ENCODE measurements at places on chromosomes 11 and 22.

DNA sequence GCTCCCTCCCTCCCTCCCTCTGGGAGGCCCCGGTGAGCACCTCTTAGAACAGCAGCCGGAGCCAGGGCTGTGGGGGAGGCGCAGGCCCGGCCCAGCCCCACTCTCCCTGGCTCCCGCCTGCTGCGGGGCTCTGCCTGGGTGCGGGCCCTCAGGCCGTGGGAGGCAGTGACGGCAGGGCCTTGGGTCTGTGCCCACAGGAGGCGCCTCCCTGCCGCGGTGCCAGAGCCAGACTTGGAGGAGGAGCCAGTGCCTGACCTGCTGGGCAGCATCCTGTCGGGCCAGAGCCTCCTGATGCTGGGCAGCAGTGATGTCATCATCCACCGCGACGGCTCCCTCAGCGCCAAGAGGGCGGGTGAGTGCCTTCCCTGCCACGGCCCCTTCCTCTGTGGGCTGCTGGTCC lies 9.5 kb downstream of the IRF7 start:
- DNase-seq = no peak

DNA sequence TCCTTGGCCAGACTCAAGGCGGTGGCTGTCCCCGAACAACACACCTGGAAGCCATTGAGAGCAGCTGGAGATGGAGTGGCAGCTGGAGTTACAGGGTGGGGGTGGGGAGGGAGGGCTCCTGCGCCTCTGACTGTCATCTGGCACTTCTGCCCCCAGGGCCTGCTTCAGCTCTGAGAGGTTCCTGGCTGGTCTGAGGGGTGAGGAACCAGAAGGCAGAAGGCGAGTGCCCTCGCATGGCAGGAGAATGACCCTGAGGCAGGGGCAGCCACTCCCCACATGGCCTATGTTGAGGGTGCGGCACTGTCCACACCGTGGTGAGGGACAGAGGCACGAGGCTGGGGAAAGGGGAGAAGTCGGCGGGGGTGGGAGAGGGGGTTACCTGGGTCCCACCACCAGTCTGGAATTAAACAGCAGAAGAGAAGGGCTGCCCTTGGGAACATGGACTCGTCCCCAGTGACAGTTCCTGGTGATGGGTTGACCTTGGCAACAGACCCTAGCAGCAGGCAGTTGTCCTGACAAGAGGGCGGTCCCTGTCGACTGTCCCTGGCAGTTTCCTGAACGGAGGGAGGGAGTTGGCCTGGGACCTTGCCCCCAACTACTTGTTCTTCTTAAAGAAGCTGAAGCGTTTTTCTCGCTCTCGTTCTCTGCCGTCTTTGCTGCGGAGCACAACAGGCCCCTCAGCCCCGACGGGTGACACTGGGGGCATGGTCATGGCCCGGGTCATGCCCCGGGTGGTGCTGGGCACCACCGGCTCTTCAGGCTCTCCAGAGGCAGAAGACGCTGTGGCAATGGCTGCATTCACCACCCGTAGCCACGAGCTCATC lies 7.8 kb upstream of the RBM4B start:
- DNase-seq = no peak

GRCh38 chr11:110519796-110520195 lies 90.0 kb downstream of the FDX1 start:
- DNase-seq = no peak

- DNase-seq = no peak
These were observed 12.9 kb upstream of the MRGPRE start for GRCh38 chr11:3245071-3245470.

DNA sequence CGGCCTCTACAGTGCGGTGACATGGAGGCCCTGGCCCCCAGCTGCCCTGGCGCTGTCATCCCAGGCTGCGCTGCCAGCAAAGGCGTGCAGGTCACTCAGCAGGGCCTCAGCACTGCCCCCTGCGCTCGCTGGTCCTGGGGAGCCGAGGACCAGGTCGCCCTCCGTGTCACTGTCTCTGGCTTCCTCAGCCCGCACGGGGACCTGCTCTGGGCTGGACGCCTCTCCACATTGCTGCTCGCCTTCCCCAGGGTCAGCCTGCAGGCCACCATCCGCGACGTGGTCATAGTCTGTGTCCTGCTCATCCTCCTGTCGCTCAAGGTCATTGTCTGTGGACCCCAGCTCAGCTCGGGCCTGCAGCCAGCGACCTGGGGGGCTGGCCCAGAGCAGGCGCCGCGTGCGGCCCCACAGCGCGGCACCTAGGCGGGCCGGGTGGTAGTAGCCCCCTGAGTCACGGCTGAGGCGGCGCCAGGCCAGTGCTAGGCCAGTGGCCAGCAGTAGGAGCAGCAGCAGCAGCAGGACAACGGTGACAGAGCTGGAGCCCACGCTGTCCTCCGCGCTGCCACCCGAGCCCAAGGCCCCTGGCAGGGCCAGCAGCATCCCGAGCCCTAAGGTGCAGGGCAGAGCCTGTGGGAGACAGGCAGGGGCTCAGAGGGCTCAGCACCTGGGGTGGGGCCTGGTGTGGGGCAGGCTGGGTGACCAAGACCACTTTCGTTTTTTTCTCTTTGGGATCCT lies 1.6 kb downstream of the PTPRCAP start:
- DNase-seq = no peak

DNA sequence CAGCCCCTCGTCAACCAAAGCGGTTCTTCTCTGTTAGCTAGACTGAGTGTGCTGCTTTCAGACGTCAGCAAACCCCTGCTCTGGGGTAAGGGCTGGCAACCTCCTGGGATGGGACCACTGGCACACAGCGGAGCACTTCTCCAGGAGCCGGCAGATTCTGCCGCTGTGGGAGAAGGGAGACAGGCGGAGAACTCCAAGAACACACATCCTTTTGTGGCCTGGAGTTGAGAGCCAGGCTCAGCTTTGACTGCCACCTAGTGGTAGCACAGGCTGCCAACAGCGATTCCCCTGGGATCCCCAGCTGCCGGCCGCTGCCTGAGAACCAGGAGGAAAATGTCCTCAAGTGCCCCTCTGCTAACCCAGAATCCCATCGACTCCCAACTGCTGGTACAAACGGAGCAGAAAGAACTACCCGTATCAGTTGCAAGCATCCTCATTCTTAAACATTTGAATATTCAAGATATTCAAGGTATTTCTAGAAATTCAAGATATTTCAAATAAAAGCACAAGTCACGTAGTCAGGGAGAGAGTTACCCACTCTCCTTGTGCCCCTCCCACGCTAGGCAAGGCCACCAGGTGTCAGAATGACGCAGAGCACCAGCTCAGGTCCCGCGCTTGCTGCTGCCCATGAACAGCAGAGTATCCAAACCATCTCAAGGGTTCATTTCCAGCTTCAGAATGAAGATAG lies 4.9 kb downstream of the LTO1 start:
- DNase-seq = peak; percentile 47

DNA sequence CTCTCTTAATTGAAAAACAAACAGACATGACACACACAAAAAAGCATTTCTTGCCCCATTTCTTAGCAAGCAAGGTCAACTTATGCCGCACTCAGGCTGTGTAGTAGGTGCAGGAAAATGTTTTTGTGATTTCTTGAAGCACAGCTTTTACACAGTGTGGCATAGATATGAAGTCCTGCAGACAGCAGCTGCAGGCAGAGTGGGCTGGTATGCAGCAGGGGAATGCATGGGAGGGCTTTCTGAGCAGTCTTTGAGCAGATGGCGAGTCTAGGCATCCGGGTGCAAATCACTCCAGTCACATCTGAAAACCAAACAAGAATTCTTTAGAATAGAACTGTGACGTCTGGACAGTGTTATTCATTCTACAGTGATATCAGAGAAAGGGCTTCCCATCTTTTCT lies 87.5 kb downstream of the BLID start:
- DNase-seq = no peak
